ENCODE measurements at places on chromosomes 3 and 15. TPM values are rescaled to one million over a fixed set of nuclear protein-coding genes. Genes with fewer than 3 reads are reported as not detected.
A peak's percentile ranks its signal among the peaks of the same experiment; 100 is the strongest.

DNA sequence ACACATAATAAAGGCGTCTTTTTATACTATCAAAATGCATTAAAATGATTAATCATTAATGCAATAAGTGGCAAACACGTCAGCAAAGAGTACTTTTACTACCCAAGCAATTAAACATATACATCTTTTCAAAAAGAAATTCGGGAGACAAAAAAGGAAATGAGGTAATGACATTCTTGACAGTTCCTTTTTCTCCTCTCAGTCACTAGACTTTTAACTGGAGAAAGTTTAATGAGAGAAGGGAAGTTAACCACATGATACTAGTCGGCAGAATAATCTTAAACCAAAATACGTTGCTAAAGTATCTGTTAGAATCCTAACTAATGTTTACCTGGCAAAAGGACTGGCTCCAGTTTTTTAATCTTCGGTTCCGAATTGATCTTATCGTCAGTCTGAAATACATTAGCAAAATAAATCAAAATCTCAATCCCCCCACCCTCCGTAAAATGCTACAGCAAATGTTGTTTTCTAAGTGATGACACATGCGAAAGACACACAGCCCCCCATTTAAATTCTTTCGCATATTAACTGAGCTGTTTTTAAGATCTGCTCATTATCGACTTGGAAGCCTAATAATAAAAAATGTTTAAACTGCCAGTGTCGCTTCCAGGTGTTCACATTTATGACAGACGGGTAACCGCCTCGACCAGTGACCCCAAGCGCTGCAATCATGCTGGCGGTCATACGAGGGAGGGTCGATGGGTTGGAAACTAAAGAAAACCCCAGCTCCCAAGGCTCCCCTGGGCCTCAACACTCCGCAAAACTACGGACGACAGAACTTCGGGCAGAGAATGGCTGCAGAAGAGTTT lies 778 bp downstream of the MTMR10 start:
- DNase-seq, result no peak

Gene GOLGA8O
- 1.00 TPM for polyA plus RNA-seq

DNA sequence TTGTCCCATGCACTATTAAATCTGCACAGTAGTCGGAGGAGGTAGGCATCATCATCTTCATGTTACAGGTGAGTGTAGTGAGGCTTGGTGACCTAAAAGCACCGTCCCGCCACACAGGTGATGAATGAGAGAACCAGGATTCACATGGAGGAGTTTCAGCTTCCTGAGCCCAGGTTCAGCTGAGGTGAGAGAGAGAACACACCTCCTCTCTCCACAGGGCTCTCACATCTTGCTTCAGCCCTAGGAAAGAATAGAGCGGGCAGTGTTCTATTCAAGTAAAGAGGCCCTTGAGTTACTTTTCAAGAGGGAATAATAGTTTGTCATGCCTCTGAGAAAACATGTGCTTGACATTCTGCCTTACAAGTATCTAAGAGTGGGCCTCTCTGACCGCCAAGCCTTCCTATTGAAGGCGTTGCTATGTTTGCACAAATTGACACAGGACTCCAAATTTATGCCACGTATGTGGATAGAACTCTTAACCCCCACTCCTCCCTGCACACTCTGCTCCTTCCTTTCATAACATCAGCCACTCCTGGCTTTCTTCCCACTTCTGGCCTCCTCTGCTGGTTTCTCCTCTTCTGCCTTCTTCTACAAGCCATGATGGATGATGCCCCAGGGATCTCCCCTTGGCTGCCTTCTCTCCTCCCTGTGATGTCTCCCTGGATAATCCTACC lies 138.3 kb upstream of the ABHD17C start:
- DNase-seq, result no peak

Gene ITGA11
- polyA plus RNA-seq, result 11.6 TPM

DNA sequence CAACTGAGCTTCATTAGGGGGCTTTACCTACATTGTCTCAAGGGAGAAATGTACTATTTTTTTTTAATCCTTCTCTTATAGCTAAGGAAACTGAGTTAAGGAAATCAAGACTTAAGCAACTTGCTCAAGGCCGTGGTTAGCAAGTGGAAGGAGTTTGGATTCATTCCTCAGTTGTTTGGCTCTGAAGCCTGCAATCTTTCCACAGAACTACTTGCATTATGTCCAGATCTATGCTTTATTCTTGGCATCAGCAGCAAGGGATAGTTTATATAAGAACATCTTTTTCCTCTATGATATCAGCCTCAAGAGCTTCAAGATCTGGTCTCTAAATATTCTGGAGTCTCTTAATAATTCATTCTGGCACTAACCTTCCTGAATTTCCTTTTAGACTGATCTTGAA lies 182.4 kb downstream of the SV2B start:
- DNase-seq, result no peak

DNA sequence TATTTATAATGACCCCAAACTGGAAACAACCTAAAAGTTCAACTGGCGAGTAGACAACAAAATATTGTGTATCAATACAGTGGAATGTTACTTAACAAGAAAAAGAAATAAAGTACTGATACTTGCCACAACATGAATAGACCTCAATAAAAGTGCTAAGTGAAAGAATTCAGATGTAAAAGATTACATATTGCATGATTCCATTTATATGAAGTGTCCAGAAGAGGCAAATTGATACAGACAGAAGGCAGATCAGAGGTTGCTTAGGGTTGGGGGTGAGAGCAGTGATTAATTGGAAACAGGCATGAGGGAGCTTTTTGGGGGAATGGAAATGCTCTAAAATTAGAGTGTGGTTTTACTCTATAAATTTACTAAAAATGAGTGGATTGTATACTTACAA lies 183.3 kb downstream of the SATB1 start:
- DNase-seq, result no peak

Gene TRPM1
- 0.14 TPM for polyA plus RNA-seq

- peak; percentile 89 for DNase-seq
Observed at GRCh38 chr3:64238971-64239667, 13.9 kb upstream of the PRICKLE2 start.

- DNase-seq, result no peak
Observed at GRCh38 chr3:145704020-145704419, 457.0 kb downstream of the PLOD2 start.

Gene PPM1M
- polyA plus RNA-seq, result 9.5 TPM

Gene CCDC33
- 0.07 TPM for polyA plus RNA-seq

Gene TM2D3
- polyA plus RNA-seq, result 49.7 TPM

DNA sequence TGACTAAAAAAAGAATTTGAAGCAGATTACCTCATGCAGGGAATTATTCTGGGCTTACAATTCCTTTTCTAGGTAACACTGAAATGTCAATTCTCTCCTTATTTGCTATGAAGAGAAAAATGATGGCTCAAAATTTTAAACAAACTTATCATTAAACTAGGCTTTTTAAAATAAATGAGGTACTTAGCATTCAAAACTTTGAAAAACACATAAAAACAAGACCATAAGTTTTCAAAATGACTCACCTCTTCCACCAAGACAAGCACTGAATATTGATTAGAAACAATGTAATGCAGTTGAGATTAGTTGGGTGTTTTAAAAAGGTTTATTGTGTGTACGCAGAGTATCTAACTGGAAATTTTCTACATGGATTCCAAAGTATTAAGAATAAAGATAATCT lies 154.6 kb downstream of the ADAM10 start:
- DNase-seq, result no peak

- no peak for DNase-seq
Observed at GRCh38 chr15:35991386-35991785, 445.4 kb upstream of the DPH6 start.

- DNase-seq, result no peak
Observed at GRCh38 chr3:111608383-111608782, 13.2 kb upstream of the ZBED2 start.

- DNase-seq, result no peak
Observed at GRCh38 chr3:106830334-106830733, 546.9 kb upstream of the CCDC54 start.

DNA sequence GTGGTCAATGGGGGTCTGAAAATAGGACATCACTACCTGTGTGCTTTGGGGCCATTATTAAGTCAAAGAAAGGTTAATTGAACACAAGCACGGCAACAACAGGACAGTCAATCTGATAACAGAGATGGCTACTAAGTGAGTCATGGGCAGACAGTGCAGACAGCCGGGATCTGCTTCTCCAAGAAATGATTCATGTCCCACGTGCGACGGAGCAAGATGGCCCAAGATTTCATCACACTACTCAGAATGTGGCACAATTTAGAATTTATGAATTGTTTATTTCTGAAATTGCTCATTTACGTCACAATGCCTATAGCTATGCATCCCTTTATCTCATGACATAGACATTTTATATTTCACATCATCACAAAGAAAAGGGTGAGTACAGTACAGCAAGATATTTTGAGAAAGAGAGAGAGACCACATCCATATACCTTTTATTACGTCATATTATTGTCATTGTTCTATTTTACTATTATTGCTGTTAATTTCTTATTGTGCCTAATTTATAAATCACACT lies 770.6 kb upstream of the NR2F2 start:
- DNase-seq, result no peak

DNA sequence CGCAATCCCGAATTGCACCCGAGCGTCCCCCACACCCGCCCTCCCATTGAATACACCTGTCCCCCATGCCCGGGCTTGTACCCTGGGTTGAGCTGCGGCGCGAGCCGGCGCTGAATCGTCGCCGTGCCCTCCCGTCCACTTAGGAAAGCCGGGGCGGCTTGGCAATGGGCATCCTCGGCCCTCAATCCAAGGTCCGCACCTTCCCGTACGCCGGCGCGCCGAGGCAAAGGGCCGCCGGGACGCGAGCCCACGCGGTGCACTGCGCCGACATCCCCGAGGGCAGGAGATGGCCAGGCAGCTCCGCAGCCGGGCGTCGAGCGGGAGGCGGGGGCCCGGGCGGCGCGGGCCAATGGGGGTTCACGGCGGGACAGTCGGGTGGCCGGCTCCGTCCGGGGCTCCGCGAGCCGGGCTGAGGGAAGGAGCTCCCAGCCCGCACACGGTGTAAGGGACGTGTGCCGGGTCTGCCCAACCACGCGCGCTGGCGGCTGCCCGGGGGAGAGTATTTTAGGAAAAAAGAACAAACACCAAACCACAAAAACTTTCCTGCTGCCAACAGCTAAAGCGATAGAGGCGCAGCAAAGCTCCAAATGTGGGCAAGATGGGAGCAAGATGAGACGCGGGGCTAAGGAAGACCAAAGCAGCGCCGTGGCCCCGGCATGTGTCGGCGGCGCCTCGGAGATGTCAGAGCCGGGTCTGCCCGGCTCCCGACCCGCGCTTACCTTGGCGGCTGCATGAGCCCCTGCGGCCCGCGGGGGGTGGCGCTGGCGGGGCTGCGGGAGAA lies 621 bp downstream of the RGMA start:
- peak; percentile 81 for DNase-seq
